Endodermal cell (in vitro differentiated cells): ENCODE measurements at places on chromosomes 4 and X.

DNA sequence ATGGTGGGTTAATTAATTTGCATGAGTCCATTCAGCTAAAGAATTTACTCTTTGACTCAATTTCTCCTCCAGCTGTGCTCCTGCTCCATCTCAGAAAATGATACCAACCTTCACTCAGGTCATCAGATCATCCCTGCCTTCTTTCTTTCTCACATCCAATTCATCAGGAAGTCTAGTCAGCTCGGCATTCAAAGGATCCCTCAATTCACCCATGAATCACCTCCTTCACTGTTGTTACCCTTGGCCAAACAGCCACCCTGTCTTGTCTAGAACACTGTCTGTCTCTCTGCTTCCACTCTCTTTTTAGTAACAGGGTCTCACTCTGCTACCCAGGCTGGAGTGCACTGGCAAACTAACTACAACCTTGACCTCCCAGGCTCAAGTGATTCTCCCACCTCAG, 337.4 kb upstream of the SFRP2 start:
- no peak for DNase-seq

DNA sequence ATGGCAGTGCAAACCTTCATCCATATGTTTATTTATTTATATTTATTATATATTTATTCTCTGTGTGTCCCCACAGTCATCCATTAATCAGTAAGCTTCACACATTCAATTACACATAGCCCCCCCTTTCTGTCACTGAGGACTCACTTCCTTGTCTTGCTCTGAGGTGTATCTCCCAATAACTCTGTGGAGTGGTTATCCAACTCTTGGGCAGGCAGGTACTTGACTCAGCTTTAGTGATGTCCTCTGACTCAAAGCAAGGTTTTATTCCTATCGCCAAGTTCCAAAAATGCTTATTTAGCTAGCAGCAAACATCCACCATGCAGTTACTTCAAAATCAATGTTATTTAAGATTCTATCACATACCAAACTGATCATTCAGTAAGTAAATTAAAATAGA, 25.2 kb upstream of the NDP start:
- DNase-seq = no peak

DNA sequence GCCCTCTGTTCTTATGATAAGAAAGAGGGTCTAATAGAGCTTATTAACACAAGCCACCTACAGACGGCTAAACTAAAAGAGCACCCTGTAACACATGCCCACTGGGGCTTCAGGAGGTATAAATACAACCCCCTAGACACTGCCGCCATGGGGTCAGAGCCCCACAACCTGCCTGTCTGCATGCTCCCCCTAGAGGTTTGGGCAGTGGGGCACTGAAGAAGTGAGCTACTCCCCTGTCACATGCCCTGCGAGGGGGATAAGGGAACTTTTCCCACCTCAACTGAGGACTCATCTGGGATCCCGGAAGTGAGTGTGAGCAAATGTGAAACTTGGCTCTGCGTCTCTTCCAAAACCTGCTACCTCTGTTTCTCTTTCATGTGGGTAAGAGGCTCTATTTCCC, 334.5 kb downstream of the ADAM29 start:
- no peak for DNase-seq

GRCh38 chr4:55157559-55158277, 32.3 kb upstream of the KDR start:
- DNase-seq = peak; percentile 74
